ENCODE measurements at places on chromosomes 2 and 18.

DNA sequence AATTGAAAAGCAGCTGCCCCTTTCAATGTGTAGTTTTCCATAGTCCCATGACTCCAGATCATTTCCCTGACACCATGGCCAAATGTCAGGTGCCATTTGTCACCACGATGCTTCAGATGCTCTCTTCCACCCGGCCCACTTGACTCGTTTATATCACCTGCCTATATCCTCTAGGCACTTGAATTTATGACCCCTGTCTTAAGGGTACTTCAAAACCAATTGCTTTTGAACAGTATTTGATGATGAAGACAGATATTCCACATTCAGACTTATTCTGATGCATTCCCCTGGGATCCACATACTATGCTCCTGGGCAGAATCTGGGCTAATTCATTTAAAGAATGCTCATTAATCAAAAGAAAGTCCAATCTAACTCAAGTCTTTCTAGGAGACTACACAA, 16.9 kb upstream of the RHBDD1 start:
- no peak for DNase-seq

GRCh38 chr18:77177009-77177408, 44.4 kb upstream of the MBP start:
- no peak for DNase-seq

- no peak for DNase-seq
These were observed 140.2 kb upstream of the COPS8 start for GRCh38 chr2:236945431-236946016.

DNA sequence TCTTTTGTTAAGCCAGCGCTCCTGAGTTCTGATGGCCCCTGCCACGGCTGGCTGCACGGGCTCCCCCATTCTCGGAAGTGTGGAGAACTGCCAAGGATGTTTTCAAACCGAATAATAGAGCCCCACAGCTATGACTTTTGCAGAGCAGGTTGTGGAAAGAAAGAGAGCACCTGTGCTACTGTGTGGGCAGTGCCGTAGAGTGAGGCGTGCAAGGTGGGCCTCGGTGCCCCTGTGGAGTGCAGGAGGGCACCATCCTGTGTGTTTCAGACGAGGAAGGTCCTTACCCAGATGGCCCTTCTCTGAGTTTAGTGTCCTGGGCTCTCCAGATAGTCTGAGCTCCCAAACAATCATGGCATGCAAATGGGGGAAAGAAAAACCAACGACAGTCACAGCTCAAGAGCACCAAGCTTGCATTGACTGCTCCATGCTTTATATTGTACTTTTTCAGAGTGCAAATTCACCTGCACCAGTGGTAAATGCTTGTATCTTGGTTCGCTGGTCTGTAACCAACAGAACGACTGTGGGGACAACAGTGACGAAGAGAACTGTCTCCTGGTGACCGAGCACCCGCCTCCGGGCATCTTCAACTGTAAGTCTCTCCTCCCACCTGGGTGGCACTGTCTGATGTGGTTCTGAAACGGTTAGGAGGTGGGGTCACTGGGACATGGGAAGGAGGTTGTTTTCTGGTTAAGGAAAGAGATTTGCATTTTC, 219.4 kb downstream of the LDLRAD4 start:
- peak; percentile 37 for DNase-seq

DNA sequence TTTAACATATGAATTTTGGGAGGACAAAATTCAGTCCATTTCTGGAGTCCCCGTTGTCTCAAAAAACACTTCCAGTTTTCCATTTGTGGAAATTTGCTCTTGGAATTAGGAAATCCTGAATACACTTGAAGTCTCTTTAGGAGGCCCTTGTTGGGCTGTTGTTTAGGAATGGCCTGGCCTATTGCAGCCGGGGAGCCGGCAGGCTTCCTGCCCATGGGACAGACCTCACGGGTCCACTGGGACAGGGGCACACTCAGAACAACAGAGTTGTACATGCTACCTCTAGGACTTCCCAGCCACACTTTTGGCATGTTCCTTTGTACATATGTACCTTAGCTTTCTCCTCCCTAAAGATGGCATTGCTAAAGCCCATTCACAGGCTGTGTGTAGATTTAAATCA, 57.3 kb downstream of the ACOXL start:
- no peak for DNase-seq

DNA sequence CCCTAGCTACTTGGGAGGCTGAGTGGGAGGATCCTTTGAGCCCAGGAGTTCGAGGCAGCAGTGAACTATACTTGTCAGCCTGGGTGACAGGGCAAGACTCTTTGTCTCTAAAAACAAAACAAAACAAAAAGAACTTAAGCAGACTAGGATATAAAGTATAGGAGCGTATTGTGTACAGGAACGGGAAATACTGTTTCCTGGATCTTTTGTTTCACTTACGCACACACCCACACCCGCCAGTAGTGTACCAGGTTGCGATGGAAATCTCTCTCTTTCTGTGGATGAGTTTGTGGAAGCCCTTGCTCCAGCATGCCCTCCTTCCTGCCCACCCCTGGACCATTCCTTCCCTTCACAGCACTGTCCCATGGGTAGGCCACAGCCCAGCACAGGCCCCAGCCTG, 136.3 kb downstream of the RPIA start:
- DNase-seq: no peak

DNA sequence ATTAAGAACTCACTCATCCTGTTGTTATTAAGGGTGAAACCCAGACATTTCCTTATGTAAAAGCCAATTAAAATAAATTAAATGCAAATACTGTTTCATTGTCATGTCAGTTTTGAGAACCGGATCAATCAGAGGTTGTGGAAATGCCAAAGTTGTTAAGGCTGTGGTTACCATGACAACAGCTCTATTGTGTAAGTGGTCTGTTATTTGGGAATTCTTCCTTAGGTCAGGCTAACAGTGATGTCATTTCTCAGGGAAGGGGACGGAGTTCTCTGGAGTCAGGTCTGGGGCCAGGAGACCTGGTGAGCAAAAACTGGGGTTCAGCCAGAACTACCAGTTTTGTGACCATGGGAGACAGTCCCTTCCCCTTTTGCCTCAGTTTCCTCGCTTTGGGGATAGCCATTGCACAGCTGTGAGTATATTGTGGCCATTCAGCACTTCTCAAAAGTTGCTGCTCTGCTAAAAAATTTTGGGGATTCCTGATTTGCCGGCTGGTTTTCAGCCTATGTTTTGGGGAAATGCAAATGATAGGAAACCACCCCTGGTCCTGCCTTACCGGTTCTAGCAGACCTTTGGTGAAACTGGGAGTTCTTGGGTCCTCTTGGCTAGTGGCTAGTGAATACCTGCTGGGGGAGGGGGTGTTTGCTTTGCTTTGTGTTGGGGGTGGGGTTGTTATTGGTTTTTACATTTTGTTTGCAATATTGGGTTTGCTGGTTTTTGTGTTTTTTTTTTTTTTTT, 21.6 kb downstream of the HPCAL1 start:
- DNase-seq: no peak

DNA sequence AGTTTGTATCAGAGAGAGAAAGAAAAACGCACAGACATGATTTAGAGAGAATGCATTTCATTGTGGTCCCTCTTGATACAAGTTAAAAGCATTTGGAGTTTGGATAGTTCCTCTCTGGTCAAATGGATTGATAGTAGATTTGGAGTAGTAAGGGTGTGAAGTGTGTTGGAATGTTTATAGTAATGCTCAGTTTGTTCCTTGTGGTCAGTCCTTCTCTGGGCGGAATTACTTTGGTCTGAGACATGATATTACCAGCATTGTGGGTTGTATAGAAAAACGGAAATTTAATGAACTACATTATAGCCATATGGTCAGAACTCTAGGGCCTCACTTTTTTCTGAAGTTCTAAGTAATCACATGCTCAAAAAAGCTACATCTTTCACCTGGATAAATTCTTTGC, 178.9 kb downstream of the AGAP1 start:
- DNase-seq: no peak

DNA sequence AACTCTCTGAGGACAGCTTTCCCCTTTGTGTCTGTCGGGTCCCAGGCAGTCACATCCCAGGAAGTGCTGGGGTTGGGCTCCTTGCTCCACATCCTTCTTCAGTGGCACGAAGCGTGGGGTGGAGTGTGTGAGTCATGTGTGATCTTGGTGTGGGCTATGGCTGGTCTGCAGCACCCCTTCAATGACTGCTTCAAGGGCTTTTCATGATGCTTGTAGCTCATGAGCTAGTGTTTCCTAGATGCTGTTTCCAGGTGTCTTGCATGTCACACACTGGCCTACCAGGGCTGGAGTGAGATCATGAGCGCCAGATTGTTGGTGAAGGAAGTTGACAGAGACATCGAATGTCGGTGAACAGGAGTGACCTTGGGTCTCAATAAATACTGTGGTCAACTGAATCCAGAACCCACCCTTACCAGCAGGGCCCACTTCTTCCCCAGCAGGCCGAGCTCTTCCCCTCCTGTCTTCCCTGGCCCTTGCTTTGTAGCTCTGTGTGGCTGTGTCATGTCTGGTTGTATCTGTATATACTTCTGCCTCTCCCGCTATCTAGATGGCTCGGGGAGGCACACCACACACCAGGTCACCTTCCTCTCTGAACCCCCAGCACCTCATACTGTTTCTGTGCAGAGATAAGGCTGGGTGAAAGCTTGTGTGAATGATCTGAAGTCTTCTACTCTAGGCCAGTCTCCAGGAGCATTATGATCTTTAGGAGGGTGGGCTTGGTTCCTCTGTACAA, 3.8 kb downstream of the C2orf92 start:
- no peak for DNase-seq

DNA sequence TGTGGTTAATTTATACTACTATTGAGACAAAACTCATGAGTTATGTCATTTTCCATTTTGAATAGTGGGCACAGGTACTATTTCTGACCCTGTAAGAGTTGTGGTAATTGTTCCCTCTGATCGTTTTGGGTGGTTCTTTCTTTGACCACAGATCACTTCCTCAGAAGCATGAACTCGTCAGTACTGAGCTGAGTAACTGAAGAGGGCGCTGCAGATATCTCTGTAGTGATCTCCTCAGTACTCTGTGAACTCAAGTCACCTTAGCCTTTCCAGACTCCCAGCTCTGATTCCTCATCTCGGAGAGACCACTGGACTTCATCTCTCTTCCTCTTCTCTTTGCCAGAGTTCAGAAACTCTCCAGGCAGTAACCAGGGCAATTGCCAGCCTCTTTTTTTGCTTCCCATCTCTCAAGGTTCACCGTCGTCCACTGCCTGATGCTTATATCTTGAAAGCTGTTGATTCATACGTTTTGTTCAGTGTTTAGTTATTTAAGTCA, 9.4 kb upstream of the IL1RL1 start:
- DNase-seq: peak; percentile 47

GRCh38 chr2:74148457-74149246, 940 bp upstream of the BOLA3 start:
- no peak for DNase-seq

GRCh38 chr2:6645004-6645403, 220.7 kb downstream of the CMPK2 start:
- no peak for DNase-seq

DNA sequence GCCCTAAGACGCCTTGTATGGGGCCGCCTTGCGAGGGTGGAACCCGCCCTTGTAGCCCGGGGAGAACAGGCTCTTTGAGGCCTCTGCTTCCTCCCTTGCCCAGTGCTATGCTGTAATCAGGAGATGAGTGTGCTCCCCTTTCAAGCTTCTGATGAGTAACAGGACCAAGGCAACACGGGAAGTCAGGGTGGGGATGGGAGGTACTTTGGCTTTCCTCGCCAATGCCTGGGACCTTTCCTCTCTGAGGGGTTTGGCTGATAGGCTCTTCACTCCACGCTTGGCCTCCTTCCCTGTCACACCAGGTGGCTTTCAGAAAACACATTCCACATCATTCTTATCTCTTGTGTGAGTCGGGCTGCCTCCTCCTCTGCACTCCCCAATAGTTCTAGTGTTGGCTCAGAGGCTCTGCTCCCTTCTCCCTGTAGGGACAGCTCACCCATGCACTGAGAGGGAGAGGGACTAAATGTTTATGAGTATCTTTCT, 223.7 kb upstream of the TRIB2 start:
- peak; percentile 27 for DNase-seq

- DNase-seq: no peak
These were observed 38.0 kb upstream of the SMCHD1 start for GRCh38 chr18:2617401-2617998.

DNA sequence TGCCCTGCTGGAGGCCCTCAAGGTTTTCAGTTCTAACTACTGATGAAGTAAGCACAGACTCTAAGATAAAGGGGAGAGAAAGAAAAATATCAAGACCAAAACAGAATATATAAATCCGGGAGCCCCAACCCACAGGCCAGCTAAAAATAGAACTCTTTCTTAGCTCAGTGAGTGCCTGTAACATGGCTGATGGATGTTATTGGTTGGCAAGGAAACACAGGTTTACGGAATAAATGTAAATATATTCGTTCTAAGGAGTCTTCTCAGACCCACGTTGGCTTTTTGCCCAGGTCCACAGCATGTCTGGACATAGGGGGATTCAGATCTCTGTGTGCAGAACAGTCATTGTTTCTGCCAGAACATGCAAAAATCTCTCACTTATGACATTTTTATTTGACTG, 139.0 kb upstream of the SERPINE2 start:
- DNase-seq: no peak
